ENCODE measurements at places on chromosomes 12 and 14. TPM values are rescaled to one million over a fixed set of nuclear protein-coding genes. Genes with fewer than 3 reads are reported as not detected.

The ENO2 gene
- 11.7 TPM for total RNA-seq

The ZDHHC22 gene
- total RNA-seq, result not detected

The FIGNL2 gene
- total RNA-seq, result under 0.01 TPM

The PMCH gene
- not detected for total RNA-seq

The LALBA gene
- not detected for total RNA-seq

The DYRK2 gene
- 14.8 TPM for total RNA-seq

The SYT10 gene
- not detected for total RNA-seq

The CHGA gene
- total RNA-seq, result not detected

The ABHD12B gene
- not detected for total RNA-seq
